ENCODE measurements at places on chromosomes 7 and 10.

DNA sequence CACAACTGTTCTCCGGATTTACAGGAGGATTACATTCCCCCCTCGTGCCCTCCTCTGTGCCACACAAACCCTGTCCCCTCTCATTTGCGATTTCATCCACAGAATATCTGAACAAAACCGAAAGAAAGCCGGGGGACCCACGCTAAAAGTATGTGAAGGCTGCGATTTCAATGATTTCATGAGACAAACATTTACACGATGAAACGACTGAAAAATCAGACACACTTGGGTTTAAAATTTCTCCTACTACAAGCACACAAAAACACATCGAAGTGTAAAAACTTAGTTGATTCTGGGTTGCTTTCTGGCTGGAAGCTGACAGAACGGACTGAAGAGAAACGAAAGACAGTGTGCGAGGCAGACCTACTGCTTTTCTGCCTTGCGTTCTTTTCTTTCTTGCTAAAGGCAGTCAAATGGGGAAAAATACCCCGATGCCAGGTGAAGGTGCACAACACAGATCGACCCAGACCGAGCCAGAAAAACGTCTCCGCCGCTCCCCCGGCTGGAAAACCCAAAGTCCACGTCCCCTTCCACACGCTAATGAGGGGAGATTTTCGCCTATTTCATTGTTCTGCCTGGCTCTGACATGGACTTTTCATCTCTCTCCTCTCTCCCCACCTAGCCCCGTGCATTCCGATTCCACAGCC, 1.2 kb downstream of the HIPK2 start:
- DNase-seq = peak; percentile 64

DNA sequence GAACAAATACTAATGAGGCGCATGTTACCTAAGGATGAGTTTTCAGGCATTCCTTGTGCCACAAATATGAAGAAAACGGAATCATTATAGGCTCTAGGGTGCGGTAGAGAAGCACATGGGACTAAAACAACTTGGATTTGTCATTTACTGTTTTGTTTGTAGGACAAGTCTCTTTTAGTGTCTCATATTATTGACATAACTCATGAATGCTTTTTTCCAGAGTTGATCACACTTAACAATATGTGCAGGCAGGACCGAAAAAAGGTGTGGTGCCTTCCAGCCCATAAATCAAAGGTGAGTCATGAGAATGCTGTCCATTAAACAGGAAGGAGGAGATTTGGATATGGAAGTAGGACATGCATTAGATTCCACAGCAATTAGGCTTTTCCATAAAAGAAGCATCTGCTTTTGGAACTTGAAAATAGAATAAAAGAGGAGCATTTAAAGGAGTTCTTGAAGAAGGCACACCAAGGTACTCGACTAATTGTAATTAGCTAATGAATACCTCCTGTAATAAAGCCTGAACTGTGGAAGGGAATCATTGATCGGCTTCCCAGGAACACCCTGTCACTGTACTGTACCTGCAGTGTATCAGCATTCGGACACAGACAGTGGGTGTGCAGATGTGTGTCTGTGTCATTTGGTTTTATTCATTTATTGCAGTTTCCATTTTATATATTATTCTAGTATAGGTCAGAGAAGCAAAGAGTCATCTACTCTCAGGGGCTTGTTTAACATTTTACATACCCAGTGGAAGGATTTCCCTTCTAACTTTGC, 119.7 kb upstream of the KLF14 start:
- no peak for DNase-seq

GRCh38 chr7:128168667-128169210, 72.3 kb upstream of the LEP start:
- no peak for DNase-seq

- DNase-seq = no peak
These were observed 1034.5 kb upstream of the LRRTM3 start for GRCh38 chr10:65891073-65891981.

DNA sequence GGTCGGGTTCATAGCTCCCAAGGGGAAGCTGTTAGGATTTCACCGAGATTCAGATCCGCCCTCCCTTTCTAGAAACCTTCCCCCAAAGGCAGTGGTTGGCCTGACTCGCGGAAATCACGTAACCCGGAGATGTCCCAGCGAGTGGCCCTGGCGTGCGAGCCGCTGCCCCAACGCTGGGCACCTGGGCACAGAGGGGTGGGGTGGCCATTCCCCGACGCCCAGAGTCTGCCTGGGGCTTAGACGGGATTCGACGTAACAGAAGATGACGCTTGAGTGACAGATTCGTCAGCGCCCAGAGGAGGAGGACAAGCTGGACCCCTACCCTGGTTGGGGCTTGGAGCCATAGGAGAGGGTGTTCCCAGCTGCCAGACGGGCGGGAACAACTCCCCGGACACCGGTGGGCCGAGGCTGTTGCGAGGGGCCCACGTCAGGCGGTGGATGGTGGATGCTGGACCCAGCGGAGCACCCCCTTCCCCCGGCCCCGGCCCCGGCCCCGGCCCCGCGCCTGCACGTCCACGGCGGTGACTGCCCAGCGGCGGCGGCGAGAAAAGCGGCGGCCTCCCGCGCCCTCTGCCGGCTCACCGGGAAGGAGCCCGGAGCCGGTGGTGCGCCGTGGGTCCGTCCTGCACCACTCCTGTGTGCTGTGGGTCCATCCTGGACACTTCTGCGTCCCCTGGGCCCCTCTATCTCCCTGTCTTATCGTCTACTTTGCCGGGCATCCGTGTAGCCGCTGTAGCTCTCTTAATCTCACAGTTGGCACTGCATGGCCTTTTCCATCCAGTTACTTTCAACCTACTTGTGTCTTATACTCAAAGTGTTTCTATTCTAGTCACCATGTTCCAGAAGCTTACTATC, 35.4 kb upstream of the KNDC1 start:
- DNase-seq = no peak

GRCh38 chr10:116721547-116722392, 20.6 kb downstream of the HSPA12A start:
- no peak for DNase-seq

GRCh38 chr7:48004638-48005037, 24.3 kb downstream of the SUN3 start:
- no peak for DNase-seq

DNA sequence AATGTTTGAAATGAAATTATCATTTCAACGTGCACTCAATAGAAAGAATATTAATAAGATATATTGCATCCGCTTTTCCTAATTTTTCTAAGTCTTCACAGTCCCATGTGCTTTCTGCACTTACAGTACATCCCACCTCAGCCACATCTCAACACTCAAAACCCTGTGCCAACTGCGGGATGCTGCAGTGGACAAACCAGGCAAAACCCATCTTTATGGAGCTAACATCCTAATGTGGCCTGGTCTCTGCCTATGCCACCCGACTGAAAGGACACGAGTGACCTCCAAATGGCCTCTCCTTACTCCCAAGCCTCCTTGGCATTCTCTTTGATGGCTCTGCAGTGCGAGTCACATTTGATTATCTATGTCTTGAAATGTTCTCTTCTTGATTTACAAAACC, 57.4 kb upstream of the ADRB1 start:
- no peak for DNase-seq

DNA sequence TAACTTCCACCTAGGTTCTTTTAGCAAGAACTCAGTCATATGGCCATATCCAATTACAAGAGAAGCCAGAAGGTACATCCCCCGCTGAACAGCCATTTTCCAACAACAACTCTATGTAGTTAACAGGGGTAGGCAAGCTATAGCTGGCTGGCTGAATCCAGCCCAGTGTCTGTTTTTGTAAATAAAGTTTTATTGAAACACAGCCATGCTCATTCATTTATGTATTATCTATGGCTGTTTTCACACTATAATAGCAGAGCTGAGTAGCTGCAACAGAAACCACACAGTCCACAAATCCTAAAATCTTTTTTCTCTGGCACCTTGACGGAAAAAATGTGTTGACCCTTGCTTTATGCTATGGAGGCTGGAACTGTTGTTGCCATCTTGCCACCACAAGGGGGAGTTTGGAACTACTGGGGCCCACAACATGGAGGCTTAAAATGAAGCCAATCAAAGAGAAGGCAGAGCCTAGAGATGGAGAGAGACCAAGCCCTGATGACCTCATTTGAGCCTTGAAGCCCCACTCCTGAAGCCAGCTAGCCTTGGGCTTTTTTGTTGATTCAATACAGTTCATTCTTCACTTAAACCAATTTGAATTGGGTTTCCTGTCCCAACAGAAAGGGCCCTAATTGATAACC, 33.3 kb upstream of the XPNPEP1 start:
- DNase-seq = peak; percentile 47

DNA sequence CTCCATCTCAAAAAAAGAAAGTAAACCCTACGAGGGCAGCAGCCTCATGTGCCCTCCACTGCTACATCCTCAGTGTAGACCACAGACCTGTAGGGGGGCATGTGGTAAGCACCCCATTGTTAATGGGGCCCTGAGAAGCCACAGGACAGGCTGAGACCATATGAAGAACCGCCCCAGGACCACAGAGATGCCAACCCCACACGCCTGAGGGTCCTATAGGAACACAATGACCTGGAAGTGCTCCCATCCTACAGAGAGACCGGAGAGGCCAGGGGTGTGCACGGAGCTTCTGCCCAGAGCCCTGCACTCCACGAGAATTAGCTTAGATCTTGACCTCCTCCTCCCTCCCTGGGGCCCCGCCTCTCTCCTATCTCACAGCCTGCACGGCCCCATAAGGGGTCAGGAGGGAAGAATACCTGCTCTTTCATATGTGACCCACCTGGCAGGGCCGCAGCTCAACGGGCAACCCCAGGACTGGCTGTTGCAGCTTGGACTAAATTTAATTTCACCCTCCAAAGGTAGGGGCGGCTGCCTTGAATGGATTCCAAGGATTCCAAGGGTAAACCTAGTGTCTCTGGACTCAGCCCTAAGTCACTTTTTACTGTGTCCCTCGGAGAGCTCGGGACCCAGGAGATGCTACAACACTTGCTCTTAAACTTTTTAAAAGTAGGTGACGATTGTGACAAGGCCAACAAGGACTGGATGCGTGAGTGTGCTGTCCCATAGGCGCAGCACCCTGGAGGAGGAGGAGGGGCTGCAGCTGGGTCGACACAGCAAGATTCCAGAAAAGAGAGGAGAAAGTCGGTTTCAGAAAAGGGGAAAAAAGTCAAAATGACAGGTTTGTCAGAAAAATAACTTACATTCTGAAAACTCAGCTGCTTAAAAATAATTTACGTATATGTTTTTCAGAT, 24.2 kb downstream of the PRKAG2 start:
- no peak for DNase-seq

GRCh38 chr7:124113045-124113444, 80.2 kb upstream of the TMEM229A start:
- no peak for DNase-seq

- no peak for DNase-seq
These were observed 19.5 kb downstream of the PRF1 start for GRCh38 chr10:70582793-70583668.

DNA sequence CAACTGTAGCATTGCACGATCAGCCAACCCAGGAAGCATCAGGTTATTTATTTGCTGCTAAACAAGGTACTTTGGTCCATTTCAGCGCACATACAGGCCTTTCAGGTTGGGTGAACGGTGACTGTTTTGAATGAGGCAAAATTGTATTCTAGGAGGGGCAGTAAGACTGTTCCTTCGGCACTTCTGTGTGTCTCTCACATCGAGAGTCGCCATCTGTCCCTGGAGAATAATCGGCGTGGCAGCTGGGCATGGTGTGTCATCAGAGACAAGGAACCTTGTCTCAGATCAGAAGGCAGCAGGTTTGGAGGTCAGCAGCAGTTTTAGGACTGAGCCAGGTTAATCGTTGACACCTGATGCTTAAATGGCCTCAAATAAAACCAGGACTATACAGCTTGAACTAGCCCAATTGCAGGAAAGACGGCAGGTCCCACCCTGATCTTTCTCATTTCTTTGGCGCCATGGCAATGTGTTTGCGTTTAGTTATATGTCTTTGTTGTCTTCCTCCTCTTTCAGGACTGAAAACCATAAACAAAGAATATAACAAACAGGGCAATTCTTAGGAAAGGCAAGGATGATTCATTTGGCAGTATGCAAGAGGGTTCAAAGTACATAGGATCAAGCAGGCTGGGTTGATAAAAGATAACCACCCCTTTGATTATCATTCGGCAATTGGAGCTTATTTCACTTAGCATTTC, 92.0 kb upstream of the PRR15 start:
- no peak for DNase-seq

DNA sequence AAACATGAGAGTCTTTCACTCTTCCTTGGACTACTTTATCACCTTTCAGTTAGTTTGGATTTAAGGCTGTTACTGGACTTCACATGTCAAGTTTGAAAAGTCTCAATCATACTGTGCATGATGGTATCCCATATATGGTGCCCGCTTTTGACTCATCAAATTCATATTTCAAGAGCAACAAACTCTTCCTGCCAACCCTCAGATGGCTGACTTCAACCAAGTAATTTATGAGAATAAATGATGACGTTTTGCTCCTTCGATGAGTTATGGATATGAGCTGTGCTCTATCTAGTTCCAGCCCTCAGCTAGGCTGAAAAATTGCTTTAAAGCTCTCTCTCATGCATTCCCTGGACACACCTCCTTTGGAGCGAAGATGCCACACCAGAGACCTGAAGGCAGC, 110.3 kb upstream of the RSU1 start:
- DNase-seq = no peak

DNA sequence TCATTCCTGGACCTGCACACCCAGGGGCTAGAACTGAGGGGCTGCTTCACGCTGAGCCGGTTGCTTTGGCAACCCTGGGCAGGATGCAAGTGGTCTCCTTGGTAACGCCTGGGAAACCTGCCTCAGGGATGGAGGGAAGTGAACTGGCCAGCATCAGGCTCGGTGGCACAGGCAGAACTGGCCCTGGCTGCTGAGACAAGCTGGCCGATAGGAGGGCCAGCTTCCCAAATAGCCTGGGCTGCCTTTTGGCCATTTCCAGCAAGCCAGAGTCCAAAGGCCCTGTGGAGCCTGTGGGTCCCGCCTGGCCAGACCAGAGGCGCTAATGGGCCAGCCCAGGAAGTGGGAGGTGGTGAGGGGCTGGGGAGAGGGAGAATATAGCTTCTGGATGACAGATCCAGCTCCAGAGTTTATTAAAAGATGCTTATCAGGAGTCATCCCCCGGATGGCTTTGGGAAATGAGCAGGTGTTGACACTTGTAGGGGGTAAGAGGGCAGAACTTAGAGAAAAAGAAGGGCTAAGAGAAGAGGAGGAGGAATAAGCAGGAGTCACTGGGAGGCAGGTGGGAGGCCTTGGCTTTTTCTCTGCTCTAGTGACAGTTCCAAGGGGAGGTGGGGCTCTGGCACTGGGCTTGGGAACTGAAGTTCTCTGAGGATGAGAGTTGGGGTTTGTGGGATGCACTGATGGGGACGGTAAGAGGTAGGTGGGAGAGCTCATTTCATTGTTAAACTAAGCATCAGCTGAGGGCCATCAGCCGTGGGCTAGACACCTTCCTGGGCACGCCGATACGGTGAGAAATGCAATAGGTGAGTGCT, 9.6 kb downstream of the NEURL1 start:
- DNase-seq = no peak

DNA sequence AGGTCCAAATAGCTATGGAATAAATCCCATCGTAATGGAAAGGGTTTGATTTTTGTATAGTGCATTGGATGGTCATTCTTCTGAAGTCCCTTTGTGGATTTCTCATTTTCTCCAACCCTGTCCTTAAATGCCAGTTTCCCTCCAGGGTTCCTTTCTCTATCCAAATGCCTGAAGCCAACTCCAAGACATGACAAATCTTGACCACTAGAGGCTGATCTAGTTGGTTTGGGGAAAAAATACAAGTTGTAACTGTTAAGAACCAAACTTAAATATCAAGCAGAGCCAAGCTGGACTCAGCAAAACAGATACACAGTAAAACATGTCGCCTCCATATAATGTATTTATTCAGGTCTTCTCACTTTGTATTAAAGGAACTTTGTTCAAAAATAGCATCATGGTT, 28.7 kb downstream of the FRMD4A start:
- no peak for DNase-seq

GRCh38 chr7:110604206-110604605, 486.7 kb upstream of the LRRN3 start:
- DNase-seq = no peak

- no peak for DNase-seq
These were observed 687.6 kb downstream of the LRMDA start for GRCh38 chr10:76119036-76119435.

Measured in DMS79 treated with DMSO at 0.1 percent for 48 hours (cell line).